ENCODE measurements at places on chromosomes 5 and 9. TPM values are rescaled to one million over a fixed set of nuclear protein-coding genes. Genes with fewer than 3 reads are reported as not detected.

- no peak for DNase-seq
Observed at GRCh38 chr5:83451955-83452354, 19.6 kb upstream of the VCAN start.

DNA sequence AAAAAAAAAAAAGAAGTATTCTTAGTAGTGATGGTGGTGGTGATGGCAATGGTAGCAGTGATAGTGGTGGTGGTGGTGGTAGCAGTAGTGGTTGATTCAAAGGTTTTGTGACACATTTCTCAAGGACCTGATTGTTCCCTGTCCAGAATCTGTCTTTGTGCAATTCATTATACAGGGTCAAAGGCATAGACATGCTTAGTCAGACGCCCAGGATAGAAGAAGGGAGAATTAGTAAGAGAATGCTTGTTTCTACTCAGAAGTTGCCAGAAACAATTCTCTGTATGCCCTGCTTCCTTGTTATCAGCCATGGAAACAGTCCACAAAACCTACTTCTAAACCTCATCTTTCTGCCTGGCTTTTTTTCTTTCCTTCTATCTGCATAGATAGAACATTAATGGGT is 89.4 kb downstream of the SLC44A1 start:
- DNase-seq: no peak

GRCh38 chr5:58241389-58241788 is 218.5 kb downstream of the PLK2 start:
- DNase-seq: no peak

DNA sequence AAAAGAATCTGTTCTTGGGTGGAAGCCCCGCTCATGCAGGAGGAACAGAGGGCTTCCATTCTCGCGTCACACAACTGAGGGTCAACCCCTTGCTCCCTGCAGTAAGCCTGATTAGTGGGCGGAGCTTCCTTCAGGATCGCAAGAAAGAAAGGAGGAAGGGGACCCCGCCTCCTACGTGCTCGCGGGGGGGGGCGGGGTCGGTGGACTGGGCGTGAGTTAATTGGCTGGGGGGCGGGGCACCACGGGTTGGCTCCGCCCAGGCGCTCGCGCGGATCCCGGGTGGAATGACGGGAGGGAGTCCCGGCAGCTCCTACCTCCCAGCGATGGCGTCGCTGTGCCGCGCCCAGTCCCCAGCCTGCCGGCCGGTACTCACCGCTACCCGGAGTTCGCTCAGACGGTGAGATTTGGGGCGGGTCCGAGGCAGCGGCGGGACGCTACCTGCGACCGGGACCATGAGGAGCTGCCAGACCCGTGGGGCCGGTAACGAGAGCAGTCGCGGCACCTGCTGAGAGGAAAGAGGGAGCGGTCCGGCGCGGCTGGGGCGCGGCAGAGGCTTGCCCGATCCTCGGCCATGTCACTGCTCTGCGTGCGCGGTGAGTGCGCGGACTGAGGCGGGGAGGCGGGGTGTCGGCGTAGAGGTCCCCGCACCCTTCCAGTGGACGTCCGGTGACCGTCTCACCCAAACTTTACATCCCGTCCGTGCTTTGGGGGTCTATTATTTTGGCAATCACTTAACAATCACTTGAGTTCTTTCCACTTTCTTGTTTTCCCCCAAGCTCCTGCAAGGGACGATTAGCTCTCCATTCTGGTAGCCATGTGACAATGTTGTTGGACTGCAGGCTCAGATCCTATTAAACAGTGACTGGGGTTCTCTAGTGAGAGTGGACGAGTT is at the start of gene UNC13B:
TSS of gene UNC13B (plus strand) at position 297 of the 892 bp plus-strand sequence. CDS start at position 572, 275 bp downstream.
- peak; percentile 60 for DNase-seq

Gene CTNND2
- total RNA-seq: not detected

Gene SLC6A18
- not detected for total RNA-seq

DNA sequence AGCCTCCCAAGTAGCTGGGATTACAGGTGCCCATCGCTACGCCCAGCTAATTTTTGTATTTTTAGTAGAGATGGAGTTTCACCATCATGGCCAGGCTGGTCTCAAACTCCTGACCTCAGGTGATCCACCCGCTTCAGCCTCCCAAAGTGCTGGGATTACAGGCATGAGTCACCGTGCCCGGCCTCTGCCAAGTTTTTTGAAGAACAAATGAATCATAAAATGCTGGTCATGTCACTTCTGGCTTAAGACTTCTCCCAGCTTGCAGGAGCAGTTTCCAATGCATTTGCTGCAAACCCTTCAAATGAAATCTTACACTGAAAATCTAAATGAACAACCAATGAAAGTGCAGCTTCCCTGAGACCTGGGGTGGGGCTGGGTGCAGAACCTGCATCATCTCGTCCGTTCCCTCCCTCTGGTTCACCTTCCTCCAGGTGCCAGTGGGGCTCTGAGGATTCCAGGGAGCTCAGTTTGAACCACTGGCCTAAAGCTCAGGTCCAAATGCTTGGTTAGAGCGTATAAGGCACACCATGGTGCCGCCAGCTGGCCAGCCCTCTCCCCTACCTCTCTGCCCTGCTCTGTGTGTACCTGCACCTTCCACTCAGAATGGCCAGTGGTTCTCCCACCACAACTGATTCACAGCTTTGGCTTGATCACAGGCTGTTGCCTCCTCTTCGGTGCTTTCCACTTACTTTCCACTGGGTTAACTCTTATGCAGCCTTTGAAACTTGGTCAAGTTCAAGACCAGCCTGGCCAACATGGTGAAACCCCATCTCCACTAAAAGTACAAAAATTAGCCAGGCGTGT is 39.8 kb upstream of the FUBP3 start:
- no peak for DNase-seq

GRCh38 chr9:114202849-114203248 is 47.5 kb downstream of the COL27A1 start:
- DNase-seq: no peak

Gene NRG2
- total RNA-seq: not detected

Gene SLC25A2
- 0.20 TPM for total RNA-seq

DNA sequence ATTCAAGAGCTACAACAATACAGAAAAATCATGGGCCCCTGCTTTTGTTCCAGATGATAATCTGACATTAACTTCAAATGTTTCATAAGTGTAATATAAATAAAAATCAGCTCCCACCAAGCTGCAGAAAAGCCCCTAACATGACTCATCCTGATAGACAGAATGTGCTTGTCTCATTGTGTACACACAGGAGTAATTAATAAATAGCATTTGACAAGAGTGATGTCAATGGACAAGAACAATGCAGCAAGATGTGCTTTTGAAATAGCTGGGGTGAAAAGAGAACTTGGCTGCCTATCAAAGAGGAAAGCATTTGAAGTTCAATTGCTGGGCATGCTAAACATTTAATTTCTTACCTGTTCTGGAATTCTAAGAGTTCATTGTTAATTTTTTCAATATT is 79.2 kb downstream of the DNAH5 start:
- DNase-seq: no peak

Gene HAPLN1
- not detected for total RNA-seq

DNA sequence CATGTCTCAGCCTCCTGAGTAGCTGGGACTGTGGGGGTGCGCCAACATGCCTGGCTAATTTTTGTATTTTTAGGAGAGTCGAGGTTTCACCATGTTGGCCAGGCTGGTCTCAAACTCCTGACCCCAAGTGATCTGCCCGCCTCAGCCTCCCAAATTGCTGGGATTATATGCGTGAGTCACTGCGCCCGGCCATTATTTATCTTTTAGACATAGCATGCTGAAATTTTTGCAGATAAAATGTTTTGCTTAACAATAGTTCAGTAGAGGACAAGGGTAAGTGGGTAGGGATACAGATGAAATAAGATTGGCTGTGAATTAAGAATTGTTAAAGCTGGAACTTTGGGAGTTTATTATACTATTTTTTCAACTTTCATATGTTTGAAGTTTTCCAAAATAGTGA is 150.8 kb upstream of the GRHPR start:
- DNase-seq: no peak

DNA sequence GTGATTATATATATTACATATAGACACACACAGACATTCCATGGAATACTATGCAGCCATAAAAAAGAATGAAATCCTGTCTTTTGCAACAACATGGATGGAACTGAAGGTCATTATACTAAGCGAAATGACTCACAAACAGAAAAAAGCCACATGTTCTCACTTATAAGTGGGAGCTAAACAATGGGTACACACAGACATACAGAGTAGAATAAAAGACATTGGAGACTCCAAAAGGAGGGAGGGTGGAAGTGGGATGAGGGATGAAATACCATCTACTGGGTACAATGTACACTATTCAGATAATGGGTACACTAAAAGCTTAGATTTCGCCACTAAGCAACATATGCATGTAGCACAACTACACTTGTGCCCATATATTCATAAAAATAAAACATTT is 170.0 kb upstream of the RGMB start:
- DNase-seq: no peak

- DNase-seq: peak; percentile 16
Observed at GRCh38 chr9:90287567-90288274, 354.9 kb downstream of the DIRAS2 start.

Gene STC2
- total RNA-seq: 25.4 TPM

DNA sequence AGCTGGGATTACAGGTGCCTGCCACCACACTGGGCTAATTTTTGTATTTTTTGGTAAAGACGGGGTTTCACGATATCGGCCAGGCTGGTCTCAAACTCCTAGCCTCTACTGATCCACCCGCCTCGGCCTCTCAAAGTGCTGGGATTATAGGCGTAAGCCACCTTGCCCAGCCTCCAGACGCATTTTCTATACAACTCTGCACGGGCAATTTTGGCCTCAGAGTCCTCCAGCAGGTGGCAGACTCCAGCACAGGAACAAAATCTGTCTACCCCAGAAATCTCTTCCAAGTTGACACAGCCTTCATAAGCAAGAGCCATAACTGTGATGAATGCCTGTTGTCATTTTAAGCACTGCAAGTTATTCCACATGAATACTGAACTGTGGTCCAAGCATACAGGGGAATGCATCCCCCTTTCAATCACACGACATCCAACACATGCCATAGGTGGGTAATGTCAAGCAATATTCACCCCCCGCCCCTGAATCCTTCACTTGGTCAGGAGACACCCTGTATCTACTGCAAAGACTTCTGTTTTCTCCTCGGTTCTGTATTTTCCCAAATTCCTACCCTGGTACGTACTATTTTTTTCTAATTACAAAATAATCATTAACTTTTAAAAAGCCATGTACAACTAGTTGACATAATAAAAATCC is 50.8 kb downstream of the ALDH7A1 start:
- DNase-seq: no peak

Gene SPINK4
- total RNA-seq: not detected

DNA sequence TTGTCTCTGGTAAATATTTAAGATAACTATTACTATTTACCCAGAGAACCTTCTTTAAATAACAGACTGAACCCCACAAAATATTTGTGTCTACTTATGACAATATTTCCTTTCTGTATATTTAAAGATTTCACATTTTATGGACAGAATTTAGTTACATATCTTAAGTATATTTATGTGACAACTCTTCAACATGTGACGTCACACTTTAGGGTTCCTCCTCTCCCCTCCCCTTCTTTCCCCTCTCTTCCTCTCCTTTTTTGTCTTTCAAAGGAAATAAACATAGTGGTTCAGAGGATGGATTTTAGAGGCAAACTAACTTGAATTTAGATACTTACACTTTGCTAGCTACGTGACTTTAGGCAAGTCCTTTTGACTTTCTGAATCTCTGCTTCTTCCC is 655.6 kb upstream of the NUDT12 start:
- DNase-seq: no peak

Gene CHSY3
- total RNA-seq: not detected

DNA sequence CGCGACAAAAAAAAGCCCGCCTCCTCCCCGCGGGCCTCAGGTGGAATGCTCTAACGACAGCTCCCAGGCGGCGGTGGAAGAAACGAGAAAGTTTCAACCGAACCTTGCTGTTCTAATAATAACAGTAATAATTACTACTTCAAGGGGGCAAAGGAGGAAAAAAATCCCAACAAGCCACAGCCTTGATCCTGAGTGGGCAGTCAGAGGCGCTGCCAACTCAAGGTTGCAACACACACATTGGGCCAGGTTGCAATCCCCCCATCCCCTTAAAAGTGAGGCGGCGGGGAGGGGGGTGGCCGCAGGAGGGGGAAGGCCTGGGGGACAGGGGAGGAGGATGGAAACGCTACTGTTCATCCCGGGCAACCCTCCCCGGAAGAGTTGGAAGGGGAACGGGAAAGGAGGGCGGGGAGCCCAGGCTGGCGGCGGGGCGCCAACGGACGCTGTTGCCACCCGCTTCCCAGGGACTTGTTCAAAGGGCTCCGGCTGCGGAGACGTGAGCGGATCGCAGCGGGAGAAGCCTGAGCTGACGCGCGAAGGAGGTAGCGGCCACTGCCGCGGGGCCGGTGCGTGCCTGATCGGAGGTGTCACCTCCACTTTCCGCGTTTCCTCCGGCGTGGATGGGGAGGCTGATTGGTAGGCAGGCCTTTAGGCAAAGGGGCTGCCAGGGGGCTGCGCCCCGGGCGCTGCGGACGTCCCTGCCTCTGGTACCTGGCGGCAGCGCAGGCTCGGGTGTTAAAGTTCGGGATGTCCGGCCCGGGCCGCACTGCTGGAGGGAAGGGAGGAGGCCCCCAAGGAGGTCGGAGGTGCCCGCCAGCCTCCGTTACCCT is 647 bp downstream of the SMARCA2 start:
- DNase-seq: peak; percentile 40

GRCh38 chr5:59186623-59187022 is 603.7 kb downstream of the RAB3C start:
- no peak for DNase-seq

DNA sequence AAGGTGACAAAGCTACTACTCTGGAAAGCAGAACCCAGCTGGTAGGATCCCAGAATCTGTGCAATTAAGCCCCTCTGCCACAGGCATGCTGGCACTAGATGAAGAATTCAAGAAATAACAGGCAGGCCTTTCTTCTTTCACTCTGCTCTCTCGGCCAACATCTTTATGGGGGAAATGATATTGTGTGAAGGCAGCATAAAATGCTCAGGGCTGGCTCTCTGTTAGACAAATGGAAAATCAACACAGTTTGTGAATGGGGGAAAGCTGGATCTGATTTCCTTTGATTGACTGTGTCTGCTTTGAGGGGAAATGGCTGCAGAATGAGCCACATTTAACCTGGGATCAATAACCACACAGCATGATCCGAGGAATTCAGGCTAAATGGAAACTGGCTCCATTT is 29.1 kb upstream of the AKNA start:
- no peak for DNase-seq

GRCh38 chr9:137278061-137278701 is 655 bp downstream of the TOR4A start:
- no peak for DNase-seq

Gene MTRR
- 83.0 TPM for total RNA-seq

- DNase-seq: no peak
Observed at GRCh38 chr9:12874395-12874794, 99.6 kb downstream of the LURAP1L start.

DNA sequence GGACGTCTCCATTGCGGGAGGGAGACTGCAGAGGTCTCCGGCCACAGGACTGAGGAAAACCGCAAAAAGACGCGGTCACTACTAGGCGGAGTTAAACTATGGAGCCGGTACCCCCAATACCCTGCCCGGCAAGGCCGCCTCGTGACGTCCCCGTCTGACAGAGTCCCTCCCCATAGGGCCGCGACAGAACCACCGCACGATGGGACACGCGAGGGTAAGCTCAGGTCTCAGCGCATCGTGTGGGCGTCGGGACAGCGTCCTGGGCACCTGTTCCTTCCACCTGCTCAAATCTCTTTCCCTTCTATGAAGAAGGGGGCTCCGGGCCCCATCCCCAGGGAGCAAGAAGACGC is 35.2 kb upstream of the GLDC start:
- peak; percentile 54 for DNase-seq

Measured in activated T-helper 1 cell treated with anti-CD3 and anti-CD28 coated beads, Interleukin-12 subunit alpha, Interleukin-12 subunit beta, Interleukin-2, Interleukin-4 antibody, amounts not matched to agents 30 ng/mL and 10 ng/mL and 1 ng/mL, durations not matched to agents 14 hours and 24 hours and 36 hours (primary cell).